ENCODE measurements at places on chromosomes 5 and 9.
A peak's percentile ranks its signal among the peaks of the same experiment; 100 is the strongest.

- peaks cover 21% of the 10 kb centered on the region for H3K27me3 ChIP-seq
- H3K27ac ChIP-seq = no peak overlapping the region
- H3K36me3 ChIP-seq = peaks cover 6% of the 10 kb centered on the region
- peaks cover 12% of the 10 kb centered on the region for H3K4me1 ChIP-seq
- H3K4me3 ChIP-seq = no peak overlapping the region
- DNase-seq = no peak
Measured at GRCh38 chr5:140040358-140040757, 2.7 kb downstream of the NRG2 start.

DNA sequence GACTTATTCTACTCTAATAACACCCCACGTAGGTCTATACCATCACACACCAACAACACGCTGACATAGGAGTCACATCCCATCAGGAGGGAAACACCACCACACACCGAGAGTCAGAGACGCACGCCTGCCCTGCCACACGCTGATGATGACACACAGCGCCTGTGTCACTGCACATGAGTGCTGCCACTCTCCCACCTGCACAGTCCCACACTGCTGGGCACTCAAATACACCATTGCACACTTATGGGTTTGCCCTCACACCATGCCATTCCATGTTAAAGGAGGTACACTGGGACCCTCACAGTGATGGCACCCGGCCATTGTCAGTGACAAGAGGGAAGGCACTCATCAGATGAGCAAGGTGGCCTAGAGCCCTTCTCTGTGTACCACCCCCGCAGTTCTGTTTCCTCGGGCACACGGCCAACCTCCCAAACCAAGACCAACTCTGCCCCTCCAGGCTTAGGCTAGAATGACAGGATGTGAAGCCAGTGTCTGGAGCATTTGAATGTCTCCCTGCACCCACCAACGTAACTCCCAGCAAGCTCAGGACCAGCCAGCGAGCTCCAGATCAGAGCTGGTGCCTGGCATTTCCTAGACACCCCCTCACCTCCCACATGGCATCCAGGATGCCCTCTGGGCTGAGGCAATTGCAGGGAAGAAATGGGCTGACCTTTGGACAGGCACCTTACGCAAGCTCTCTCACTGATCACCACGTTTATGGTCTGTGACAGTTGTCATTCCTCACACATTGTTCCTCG, 3.6 kb upstream of the CPLX2 start:
- DNase-seq = peak; percentile 62
- no peaks in the 10 kb centered on the region for H3K36me3 ChIP-seq
- H3K4me3 ChIP-seq = no peak overlapping the region
- H3K27ac ChIP-seq = no peak overlapping the region
- peaks cover 8% of the 10 kb centered on the region for H3K27me3 ChIP-seq

GRCh38 chr9:115883467-115884329, 269.9 kb upstream of the PAPPA start:
- DNase-seq = peak; percentile 24
- no peak overlapping the region for H3K4me3 ChIP-seq
- H3K36me3 ChIP-seq = no peaks in the 10 kb centered on the region
- H3K27ac ChIP-seq = no peak overlapping the region
- H3K4me1 ChIP-seq = peaks cover 5% of the 10 kb centered on the region
- no peaks in the 10 kb centered on the region for H3K27me3 ChIP-seq

GRCh38 chr5:31463351-31463750, 68.5 kb downstream of the DROSHA start:
- H3K36me3 ChIP-seq = peaks cover 27% of the 10 kb centered on the region
- H3K4me3 ChIP-seq = no peak overlapping the region
- no peak overlapping the region for H3K27ac ChIP-seq
- no peak for DNase-seq
- no peaks in the 10 kb centered on the region for H3K27me3 ChIP-seq
